ENCODE measurements at places on chromosomes 12 and 14.
A peak's percentile ranks its signal among the peaks of the same experiment; 100 is the strongest.

GRCh38 chr12:31002999-31003398, 70.7 kb upstream of the DDX11 start:
- no peak for DNase-seq

- DNase-seq = no peak
Observed at GRCh38 chr12:130465046-130465445, 127.4 kb downstream of the PIWIL1 start.

GRCh38 chr12:17478908-17479673, 610.9 kb downstream of the RERGL start:
- no peak for DNase-seq

DNA sequence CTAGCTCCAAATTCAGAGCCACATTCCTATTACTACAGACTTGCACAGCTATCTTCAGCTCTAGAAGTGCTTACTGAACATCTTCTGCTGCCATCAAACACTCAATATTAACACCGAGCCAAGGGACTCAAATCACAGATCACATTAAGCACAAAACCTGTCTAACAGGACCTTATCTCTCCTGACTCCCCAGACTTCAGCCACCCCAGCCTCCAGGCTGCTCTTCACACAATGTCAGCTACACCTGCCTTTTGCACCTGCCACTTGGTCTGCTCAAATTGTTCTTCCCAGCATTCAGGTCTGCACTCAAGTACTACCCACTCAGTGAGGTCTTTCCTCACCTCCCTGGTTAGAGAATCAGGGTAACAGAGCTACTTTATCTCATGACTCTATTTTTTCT, 57.1 kb downstream of the GALC start:
- DNase-seq = peak; percentile 80

DNA sequence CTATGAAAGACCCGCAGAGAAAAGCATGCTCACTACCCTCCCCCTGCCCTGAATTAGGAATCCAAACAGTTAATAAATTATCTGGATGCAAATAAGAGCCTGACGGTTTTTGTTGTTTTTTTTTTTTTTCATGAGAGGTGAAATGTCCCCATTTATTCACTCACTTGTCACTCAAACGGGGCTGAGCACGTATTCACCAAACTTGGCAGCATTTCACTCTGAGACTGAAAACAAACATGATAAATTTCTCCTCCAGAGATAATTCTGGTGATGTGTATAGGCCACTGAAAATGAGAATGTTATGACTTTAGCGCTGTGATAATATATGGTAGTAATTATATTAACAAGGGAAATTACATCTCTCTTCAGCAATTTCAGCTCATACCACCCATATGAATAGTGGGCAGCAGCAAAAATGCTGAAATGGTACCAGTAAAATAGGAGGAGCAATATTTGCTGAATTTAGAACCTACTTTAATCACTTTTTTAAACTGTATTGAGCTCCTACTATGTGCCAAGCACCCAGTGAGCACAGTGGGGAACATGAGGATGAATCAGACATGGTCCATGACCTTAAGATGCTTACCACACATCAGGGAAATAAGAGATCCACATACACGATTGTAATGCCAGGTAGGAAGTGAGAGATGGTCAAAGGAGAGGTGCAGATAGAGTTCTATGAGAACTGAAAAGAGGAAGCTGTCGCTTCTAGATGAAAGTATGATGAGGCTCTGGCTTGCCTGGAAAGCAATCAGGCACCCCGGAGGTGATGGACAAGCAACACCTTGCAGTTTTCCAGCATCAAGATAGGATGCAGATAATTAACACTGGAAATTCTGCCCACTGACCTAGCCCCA, 286.5 kb upstream of the TMPO start:
- no peak for DNase-seq

DNA sequence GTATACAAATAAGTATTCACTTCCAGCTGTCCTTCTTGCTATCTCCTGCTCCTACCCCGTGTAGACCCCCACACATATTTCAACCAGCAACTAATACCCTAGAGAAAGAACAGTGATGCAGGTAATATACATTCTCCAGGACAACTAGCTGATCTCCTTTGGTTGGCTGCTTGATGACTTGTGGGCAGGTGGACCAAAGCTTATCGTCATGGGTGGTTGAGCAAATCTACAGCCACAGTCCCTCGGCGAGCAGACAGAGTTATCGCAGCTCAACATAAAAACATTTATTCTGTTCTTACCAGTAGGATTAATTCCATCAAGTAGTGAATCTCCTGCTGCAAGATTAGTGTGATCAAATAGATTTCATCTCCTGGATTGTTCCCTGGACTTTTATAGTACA, 314.3 kb downstream of the TMEM132D start:
- no peak for DNase-seq

DNA sequence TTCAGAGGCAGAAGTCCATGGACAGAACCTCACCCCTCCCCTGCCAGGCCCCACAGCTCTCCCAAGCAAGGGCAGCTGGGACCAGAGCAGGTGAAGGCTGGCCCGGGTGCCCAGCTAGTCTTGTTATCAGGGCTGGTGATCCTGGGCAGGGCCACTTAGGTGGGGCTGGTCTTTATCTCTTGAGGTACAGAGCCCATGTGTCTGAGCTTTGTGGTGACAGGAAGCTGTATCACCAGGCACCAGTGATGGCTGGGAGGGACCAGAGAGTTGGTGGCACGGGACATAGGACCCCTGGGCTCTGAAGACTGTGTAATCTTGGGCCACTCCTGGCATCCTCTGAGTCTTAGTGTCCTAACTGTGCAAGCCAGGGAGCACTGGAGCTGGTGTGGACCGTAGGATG, 12.8 kb upstream of the HPD start:
- DNase-seq = no peak

DNA sequence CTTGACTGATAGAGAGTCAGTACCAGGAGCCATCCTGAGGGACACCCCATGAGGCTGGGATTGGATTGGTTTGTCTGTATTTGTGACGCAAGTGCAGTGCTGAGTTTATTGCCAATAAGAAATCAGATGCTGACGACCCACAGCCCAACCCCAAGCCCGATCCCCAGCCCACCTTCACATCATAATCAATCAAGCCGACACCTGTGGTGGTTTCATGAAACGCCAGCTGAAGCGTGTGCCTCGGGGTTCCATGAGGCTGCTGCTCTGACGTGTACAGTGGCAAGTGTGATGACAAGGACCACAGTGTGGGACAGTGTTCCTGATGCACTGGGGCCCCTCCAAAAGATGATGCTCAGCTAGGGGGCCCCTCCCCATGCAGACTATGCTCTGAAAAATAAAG, 62.1 kb upstream of the C14orf180 start:
- no peak for DNase-seq

DNA sequence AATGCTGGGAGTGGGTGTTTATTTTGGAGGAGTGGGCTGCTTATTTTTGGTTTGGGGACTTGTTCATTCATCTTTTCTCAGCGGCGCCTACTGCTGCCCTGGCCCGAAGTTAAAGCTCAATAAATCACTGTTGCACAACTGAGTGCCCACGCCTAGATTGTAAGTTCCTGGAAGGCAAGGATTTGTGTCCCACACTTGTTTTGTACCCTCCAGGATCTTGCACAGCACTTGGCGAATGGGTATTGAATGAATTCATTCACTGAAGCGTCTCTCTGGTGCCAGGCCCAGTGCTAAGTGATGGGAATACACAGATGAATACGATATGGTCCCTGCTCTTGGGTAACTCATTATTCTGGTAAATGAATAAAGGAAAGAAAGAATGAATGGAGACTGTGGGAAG, 153.3 kb upstream of the PARP11 start:
- DNase-seq = no peak

- DNase-seq = no peak
Observed at GRCh38 chr14:59155886-59156285, 32.6 kb upstream of the DAAM1 start.

GRCh38 chr12:61584943-61585342, 675.3 kb upstream of the USP15 start:
- no peak for DNase-seq

DNA sequence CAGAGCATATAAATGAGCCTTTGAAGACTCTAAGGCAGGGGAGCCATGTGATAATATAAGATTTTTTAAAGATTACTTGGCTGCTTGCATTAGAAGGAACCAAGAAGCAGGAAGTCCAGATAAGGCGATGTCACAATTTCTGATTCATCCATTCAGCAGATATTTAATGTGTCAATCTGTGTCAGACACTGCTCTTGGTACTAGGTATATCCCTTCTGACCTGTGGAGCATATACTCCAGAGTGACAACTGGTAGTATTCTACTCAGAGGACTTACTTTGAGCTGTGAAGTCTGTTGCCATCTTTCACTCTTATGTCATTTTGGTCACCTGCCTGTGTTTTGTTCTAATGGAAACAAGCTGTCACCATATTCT, 10.7 kb downstream of the EID3 start:
- no peak for DNase-seq

GRCh38 chr12:26088998-26089397, 35.8 kb downstream of the BHLHE41 start:
- no peak for DNase-seq

GRCh38 chr12:133233006-133233405, 2.7 kb downstream of the ANHX start:
- no peak for DNase-seq

DNA sequence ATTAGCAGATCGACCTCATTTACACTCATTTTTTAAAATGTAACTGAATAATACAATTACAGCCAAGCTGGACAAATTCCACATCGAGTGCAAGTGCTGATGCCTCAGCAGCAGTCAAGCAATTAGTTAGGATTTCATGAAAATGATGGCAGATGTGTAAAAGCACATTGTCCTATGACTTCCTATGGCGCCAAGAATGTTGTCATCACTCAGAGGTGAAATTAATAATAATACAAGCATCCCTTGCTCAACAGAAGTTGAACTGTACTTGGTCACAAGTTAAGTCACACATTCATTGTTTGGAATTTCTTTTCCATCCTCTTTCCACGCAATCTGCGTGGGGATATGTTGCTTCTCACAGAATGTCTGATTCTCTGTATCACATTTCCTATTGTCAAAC, 117.3 kb downstream of the GTF2A1 start:
- no peak for DNase-seq

GRCh38 chr14:87630846-87631245, 362.1 kb downstream of the GALC start:
- no peak for DNase-seq

- DNase-seq = no peak
Observed at GRCh38 chr14:61019537-61019936, 38.5 kb downstream of the SLC38A6 start.

DNA sequence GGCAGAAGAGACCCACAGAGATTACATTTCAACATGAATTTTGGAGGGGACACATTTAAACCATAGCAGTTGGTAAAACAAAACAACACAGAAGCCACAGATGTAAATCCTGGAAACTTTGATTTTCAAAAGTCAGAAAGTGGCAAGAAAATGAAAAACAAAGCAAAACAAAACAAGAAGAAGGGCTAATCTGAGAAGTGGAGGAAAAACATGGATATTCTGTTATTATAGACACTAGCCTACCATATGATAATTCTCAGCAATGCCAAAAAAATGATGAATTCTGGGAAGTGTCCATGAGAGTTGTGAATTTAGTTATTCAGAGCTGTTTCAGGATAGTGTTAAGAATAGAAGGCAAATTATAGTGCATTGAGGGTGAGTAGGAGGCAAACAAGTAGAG, 192.3 kb downstream of the TRHDE start:
- no peak for DNase-seq

DNA sequence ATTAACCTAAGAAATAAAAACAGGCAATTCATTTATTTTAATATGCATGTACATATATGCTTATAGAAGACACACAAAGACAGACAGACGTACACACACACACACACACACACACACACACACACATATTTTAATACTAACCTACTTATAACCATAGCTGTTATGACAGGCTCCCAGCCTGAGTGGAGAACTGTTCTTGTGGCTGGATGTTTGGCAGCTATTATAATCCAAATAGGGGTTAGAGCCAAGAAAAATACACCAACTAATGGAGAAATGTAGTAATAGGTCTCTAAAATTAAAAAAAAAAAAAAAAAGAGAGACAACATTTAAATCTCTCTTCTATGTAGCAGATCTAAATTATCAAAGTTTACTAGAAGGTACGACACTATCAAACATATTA, 91.8 kb downstream of the SLC41A2 start:
- no peak for DNase-seq

DNA sequence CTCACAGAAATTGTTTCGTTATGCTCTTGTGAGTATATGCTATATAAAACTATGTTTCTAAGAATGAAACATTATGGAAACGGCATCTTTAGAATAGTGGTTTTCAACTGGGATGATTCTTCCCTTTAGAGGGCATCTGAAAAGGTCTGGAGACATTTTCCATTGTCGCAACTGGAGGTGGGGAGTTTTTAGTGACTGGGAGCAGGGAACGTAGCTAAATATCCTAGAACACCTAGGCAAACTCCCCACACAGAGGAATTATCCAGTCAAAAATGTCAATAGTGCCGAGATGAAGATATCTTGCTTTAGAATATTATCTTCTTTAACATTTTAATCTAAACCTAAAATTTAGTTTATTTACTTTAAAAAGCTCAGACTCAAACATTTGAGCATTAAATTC, 486.1 kb upstream of the FOXG1 start:
- DNase-seq = no peak

DNA sequence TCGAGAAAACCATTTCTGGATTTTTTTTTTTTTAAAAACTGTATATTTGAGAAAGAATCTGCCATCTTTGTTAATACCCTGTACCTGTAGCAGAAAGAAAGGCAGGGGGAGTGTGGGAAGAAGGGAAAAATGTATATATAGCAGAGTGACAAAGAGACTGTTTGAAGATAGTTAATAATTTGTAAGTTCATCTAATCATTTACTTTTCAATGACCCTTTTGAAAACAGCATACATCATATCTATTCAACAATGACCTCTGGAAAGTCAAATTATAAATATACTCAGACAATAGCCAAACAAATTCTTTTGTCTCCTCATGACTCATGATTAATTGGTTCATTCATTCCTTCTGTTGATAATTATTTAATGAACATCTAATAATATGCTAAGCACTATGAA, 10.9 kb upstream of the CPM start:
- DNase-seq = no peak

DNA sequence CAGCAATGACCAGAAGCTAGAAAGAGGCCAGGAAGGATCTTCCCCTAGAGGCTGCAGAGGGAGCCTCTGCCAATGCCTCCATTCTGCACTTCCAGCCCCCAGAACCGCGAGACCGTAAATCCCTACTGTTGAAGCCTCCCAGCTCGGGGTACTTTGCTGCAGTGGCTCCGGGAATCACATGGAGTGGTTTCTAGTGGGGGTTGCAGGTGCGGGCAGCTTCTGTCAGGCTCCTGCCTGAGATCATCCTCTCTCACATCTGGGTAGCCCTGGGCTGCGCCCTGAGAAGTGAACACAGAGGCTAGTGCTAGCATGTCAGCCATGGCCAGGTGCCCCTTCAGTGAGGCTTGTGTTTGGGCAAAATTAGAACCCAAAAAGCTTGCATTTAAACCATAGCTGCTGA, 67.3 kb downstream of the TSPAN9 start:
- no peak for DNase-seq

- DNase-seq = peak; percentile 57
Observed at GRCh38 chr14:105944632-105945610, 418.5 kb downstream of the TMEM121 start.

- DNase-seq = no peak
Observed at GRCh38 chr14:67900231-67900630, 80.7 kb downstream of the RAD51B start.

Measured in NCI-H146 (cell line).